ENCODE measurements at places on chromosomes 5 and 9. TPM values are rescaled to one million over a fixed set of nuclear protein-coding genes. Genes with fewer than 3 reads are reported as not detected.

The OLFML2A gene
- 0.88 TPM for total RNA-seq

- no peak for DNase-seq
These were observed 123.8 kb downstream of the ASTN2 start for GRCh38 chr9:117290856-117291622.

The PRSS3 gene
- 29.5 TPM for total RNA-seq

DNA sequence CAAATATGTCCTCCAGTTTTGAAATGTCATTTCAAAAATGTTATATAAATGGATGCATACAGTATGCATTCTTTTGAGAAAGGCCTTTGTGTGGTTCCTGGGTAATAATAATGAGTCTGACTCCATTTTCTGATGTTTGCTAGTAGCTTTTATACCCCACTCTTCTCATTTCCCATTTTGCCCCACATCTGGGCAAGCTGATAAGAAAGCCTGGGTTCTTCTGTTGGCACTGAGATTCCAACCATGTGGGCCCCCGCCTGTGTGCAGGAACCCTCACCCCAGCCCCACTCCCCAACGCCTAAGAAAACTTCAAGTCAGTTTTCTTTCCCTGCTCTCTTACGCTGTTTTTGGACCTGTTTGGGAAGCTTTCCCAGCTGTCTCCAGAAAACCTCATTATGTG lies 89.4 kb downstream of the SNX18 start:
- DNase-seq: no peak

- no peak for DNase-seq
These were observed 1023.7 kb upstream of the DMAC1 start for GRCh38 chr9:8823131-8823895.

DNA sequence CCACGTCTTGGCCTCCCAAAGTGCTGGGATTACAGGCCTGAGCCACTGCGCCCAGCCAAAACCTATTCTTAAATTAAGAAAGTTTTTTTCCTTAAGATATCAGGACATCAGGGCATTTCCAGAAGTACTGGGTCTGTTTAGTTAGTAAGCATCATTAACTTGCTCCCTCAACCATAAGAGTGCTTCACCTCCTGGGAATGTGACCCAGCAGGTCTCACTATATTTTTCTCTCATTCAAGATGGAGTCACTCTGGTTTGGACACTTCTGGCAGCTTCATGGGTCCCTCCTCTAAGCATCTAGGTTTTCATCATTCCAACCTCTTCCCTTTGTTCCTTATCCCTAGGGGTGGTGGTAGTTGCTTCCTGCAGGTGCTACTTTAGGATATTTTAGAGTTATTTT lies 10.3 kb upstream of the BRD3OS start:
- no peak for DNase-seq

GRCh38 chr9:75111019-75111622 lies 22.8 kb downstream of the OSTF1 start:
- DNase-seq: peak; percentile 56

DNA sequence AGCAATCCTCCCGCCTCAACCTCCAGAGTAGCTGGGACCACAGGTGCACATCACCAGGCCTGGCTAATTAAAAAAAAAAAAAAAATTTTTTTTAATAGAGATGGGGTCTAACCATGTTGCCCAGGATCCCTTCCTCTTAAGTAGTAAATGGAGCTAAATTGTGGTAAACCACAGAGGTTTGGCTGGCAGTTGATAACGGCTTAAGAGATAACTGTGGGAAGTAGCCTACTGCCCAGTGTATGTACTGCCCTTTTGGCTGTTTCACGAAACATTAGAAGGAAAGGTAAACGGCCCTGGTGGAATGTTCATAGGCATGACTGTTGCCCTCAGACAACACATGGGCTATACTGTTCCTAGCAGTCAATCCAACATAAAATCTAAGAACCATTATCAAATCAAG lies 44.4 kb downstream of the HMGCR start:
- DNase-seq: no peak

- DNase-seq: no peak
These were observed 177.9 kb downstream of the MACROH2A1 start for GRCh38 chr5:135221187-135221473.

GRCh38 chr5:170427672-170428236 lies 38.6 kb upstream of the KCNMB1 start:
- no peak for DNase-seq

- DNase-seq: no peak
These were observed 1061.3 kb upstream of the DMAC1 start for GRCh38 chr9:8860925-8861324.

The GDF9 gene
- 0.94 TPM for total RNA-seq

DNA sequence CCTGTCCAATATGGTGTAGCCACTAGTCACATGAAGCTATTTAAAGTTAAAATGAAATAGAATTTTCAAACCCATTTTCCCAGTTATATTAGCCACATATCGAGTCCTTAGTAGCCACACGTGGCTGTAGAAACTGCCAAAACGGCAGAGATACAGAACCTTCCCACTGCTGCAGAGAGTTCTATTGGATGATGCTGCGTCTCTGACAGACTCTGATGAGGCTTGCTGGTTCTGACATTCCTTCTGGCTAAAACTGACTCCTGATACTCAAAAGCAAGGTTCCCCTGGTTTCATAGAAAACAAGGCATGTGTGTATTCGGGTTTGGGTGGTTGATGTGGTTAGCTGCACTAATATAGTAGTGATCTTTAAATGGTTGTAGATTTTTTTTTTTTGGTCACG lies 91.5 kb downstream of the TLE4 start:
- no peak for DNase-seq

DNA sequence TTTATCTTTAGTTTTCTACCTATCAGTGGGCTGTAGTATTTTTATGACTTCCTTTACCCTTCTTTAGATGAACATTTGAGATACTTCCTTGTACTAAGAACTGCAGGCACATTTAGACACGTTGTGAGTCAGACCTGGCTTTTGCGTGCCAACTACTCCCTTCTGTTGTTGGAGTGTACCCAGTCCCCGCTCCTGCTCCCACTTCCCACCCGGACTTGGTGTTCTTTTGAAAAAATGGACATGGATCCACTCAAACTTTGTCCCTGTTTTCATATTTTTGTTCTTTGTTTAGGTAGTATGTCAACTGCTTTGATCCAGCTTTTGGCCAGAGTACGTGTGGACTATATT lies 60.7 kb downstream of the PARP8 start:
- peak; percentile 60 for DNase-seq

The COL15A1 gene
- not detected for total RNA-seq

DNA sequence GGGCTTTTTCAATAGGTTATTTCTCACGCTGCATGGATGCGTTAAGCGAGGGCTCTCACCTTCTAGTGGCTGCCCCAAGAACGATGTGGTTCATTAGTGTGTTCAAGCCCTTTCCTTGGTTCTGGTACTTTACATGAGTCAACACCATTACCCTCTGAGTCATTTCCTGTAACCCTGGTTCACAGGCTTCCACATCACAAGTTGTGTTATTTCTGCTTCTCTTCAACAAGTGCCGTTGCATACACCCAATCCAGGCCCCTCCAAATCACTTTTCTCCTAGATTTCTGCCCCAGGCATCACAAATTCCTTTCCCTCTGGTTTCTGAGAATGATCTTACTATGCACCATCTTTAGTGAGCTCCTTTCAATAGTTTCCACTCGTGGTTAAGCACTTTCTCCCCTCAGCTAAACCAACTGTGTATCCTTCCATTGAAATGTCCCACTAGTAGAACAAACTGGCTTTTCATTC lies 69.5 kb upstream of the RAD23B start:
- peak; percentile 3 for DNase-seq

DNA sequence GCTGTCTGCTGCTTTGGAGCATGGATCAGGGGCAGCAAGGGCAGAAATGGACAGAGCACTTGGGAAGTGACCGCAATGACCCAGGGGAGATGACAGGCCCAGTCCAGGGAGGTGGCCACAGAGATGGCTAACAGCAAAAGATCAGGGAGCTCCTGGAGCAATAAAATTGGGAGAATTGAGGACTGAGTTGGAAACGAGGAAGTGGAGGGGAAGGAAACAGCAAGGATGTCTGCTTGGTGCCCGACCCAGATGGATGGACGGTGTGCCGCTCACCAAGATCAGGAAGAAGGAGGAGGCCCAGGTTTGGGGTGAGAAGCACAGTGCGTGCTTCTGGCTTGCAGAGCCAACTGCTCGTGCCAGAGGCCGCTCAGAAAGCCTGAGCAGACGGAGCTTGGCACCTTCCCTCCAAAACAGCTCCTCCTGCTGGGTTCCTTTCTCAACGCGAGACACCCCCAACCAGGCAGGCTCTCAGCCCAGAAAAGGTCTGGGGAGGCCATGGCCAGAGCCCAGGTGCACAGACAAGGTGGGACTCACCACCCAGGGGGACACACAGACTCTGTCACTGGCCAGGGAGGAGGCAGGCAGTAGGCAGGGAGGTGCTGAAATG lies 1.7 kb upstream of the SLC34A1 start:
- no peak for DNase-seq

- no peak for DNase-seq
These were observed 82.8 kb downstream of the DAP start for GRCh38 chr5:10678244-10678643.

DNA sequence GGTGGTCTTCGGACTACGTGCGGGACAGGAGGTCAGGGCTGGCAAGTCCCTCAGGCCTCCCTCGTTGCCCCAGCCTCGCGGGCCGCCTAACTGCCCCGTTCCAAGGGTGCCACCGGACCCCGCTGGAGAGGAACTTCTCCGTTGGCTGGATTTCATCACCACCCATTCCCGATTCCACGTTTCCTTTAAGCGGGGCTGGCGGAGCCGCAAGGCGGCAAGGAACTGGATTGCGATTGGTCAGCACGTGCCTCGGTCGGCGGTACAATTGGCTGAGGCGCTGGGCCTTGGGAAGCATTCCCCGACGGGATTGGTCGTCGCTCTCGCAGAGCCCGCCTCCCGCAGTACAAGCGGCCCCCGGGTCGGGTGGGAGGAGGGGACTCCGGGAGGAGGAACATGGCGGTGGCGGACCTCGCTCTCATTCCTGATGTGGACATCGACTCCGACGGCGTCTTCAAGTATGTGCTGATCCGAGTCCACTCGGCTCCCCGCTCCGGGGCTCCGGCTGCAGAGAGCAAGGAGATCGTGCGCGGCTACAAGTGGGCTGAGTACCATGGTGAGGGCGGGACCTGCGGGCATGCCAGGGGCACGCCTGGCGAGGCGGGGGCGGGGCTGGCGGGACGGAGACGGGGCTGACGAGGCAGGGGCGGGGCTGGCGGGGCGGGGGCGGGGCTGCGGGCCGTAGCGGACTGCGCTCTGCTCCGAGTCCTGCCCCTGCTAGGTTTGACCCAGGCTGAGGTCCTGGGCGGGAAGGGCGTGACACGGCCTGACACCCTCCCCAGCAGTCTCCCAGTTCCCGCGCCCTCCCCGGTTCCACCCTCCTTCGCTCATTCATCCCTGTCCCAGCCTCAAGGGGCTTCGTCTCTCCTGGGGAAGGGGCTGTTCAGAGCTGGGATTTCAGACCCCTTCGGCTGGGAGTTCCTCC lies at the start of gene PHPT1:
TSS of gene PHPT1 (plus strand) at position 372 of the 922 bp plus-strand sequence. CDS start at position 394, 22 bp downstream.
- peak; percentile 94 for DNase-seq

DNA sequence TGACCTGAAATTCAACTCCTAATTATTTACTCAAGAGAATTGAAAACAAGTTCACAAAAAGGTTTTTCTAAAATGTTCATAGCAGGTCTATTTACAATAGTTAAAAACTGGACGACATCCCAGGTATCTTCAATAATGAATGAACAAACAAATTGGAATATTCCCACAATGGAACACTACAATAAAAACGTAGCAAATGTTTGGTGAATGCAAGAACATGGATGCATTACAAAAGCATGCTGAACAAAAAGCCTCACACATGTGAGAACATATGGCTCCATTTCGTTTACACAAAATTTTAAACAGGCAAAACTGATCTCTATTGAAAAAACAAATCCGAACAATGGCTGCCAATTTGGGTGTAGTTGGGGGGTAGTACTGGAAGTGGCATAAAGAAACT lies 669.9 kb downstream of the MTRR start:
- no peak for DNase-seq

- no peak for DNase-seq
These were observed 288.4 kb upstream of the COX7C start for GRCh38 chr5:86329318-86329717.

The NUTM2F gene
- total RNA-seq: not detected

The CCL27 gene
- not detected for total RNA-seq

The FAM81B gene
- not detected for total RNA-seq

DNA sequence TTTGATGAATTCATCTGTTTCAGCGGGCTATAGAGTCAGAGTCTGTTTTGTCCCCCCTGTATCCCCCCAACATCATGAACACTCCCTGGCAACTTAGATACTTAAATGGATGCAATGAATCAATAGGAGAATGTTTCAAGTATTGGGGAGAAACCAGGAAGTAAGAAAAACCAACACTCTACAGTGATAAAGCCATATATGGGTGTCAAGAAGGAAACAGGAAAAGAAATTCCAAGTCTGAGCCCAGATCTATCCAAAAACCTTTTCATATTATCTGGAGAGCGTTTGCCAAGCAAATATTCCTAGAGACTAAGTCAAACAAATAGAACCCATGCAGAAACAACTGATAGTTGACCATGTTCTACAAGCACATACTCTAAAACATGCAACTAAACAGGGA lies 2.3 kb upstream of the GNAQ start:
- no peak for DNase-seq

DNA sequence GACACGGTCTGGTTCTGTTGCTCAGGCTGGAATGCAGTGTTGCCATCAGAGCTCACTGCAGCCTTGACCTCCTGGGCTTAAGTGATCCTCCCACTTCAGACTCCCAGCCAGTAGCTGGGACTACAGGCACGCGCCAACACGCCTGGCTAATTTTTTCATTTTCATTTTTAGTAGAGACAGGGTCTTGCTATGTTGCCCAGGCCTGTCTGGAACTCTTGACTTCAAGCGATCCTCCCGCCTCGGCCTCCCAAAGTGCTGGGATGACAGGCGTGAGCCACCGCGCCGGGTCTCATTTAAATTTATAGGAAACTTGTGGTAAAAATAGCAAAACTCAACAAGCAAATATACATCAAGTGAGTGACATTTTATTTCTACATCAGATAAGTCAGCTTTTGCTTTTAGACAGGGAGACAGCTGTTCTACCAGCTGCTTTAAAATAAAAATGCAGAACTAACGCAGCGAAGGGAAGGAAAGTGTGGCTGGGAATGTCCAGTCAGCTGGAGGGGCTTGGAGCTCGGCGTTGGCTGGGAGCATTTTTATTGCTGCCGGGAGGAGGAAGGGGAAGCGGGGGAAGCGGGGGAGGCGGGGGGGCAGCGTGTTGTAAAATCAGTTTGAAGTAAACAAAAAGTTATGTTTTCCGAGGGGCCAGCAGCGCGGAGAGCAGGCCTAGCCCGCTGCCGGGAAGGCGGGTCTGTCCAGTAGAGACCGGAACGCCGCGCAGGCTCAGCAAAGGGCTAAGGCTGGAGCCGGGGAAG lies 707 bp upstream of the ZFYVE16 start:
- DNase-seq: peak; percentile 1

DNA sequence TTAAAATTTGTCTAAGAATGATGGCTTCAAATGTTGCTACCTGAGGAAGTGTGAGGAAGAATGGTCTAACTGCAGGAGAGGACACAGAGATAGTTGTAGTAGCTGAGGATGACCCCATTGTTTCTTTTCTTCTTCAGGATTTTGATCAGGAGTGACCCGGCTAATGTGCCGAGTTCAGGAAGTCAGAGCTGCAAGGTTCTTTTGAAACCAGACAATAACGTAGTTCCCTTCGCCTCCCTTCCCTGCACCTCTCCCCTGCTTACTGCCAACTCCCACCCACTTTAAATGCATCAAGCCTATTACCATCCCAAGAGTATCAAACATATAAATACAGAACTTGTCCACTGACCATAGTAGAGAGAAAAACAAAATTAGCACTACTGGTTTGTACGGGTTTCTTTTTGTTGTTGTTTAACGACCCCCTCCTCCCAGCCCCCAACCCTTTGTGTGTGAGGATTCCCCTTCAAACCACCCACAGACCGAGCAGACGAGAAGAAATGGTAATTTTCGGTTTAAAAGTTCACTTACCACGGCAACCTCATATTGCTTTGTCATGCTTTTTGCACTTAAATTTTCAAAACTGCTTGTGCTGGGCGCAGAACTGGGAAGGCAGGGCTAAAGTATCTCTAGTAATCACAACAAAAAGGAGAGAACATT lies 23.5 kb upstream of the ELAVL2 start:
- DNase-seq: no peak
